Activated CD8-positive, alpha-beta memory T cell treated with anti-CD3 and anti-CD28 coated beads for 1 hour (primary cell): ENCODE measurements at places on chromosomes 7 and 10.
A peak's percentile ranks its signal among the peaks of the same experiment; 100 is the strongest.

GRCh38 chr7:15352421-15353206 is 209.2 kb downstream of the AGMO start:
- no peak for DNase-seq

- DNase-seq = no peak
Measured at GRCh38 chr7:75872073-75872782, 6.6 kb upstream of the RHBDD2 start.

DNA sequence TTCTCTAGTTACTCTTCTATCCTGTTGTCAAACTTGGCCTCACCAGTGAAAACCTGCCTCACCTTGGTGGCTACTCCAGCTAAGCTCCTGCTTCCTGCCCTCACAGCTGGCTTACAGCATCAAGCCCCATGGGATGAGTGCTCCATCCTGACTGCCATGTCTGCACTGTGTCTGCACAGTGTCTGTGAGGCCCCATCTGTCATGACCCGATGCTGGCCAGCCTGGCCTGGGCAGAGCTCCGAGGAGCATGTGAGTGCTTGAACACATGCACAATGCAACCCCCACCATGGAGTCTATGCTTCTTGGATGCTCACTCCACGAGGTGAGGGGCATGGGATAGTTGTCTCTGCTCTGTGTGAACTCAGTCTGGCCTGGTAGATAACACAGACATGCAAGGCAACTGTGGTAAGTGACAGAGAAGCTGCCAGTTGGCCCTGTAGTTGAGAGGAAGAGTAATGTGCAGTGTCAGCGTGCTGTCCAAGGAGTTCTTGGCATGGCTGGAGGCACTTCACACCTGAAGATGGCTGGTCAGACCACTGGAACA is 207.1 kb upstream of the ZNF32 start:
- DNase-seq = no peak

DNA sequence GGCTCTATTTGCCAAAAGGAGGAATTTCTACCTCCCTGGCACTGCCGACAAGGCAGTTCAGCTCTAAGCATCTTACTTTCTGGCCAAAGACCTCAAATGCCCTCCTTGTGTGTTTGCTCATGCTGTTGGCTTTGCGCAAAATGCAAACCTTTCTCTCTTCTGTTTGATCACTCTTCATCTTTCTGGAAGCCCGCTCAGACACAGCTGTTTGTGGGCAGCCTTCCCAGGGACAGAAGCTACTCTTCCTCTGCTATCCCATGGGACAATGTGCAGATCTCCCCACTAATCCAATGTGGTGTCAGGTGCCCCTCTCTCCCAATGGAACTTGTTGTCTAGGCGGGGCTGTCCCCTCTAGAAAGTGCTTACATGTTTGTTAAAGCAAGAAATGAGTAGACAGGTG is 278.7 kb downstream of the CCSER2 start:
- DNase-seq = no peak

GRCh38 chr7:4791738-4792536 is 16.5 kb downstream of the AP5Z1 start:
- DNase-seq = peak; percentile 72

DNA sequence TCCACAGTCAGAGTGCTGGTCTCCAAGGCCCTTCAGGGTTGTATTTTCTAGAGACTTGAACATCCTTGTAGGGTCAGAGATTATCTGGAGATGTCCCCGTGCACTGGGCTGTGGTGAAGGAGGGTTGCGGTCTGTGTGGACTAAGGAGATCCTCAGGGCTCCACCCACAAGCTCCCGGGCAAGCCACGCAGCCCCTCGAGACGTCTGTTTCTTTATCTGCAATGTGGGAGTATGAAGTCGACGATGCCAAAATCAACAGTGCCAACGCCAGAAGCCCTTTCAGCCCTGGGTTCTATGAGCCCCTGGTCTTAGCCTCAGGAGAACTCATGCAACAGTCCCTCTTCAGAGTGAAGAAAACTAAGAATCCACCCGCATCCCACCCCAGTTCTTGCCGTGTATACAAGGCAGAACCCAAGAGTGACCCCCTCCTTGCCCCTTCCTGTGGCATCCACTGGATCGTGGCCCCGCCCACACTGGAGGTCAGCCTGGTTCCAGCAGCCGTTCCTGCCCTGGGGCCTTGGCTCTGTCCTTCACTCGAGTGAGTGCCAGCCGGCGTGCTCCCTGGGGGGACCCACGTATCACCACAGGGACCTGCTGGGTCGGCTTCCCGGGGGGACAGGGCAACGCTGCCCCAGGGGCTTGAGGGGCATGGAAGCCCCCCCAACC is 6.0 kb upstream of the SHH start:
- DNase-seq = no peak

GRCh38 chr10:69760072-69760471 is 41.6 kb upstream of the COL13A1 start:
- DNase-seq = no peak
